ENCODE measurements at places on chromosomes 4 and X. TPM values are rescaled to one million over a fixed set of nuclear protein-coding genes. Genes with fewer than 3 reads are reported as not detected.

DNA sequence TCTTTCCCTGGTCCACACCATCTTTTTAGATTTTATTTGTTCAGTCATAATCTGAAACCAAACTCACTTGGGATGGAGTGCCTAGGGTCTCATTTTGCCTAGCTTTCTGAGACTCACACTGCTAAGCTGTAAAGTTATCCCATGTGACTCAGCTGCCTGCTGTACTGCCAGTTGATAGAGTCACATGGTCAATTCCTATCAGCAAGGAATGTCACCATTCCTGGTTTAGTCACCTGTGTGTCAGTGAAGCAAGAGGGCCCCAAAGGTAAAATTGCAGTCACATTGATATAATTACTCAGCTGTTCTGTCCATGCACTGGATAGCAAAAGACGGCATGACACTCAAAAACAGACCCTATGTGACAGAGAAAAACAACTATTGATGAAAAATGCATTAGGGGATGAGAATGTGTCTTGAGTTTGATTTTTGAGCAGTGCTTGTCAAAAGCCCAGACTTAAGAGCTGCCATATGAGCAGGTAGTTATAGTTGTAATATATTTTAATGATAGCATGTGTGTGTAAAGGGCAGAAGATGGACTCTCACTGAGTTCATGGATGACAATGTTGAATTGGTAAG lies 413.2 kb downstream of the PPARGC1A start:
- H3K36me3 ChIP-seq: no peaks in the 10 kb centered on the region
- no peak for DNase-seq
- no peaks in the 10 kb centered on the region for H3K4me1 ChIP-seq
- no peak overlapping the region for H3K4me3 ChIP-seq

DNA sequence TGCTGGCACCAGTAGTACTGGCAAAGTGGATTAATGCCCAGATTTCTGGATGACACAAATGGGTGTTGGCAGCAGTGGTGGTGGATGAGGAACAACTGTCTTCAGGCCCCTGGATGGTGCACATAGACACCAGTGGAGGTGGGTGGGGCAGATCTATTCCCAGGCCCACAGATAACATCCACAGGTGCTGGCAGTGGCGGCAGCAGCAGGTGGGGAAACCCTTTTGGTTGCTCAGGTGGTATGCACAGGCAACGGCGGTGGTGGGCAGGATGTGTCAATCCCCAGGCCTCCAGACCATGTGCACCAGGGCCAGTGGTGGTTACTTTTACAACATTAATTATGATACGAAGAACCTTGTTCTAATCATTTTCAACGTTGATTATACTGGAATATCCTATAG lies 48.9 kb upstream of the FAT4 start:
- H3K27me3 ChIP-seq: no peaks in the 10 kb centered on the region
- no peak overlapping the region for H3K27ac ChIP-seq
- no peaks in the 10 kb centered on the region for H3K4me1 ChIP-seq
- H3K4me3 ChIP-seq: no peak overlapping the region
- no peaks in the 10 kb centered on the region for H3K36me3 ChIP-seq

CHRDL1 gene
- 2.2 TPM for total RNA-seq

- H3K27ac ChIP-seq: no peak overlapping the region
- no peaks in the 10 kb centered on the region for H3K4me1 ChIP-seq
- no peak for DNase-seq
- H3K36me3 ChIP-seq: no peaks in the 10 kb centered on the region
These were observed 5.7 kb upstream of the SLC25A4 start for GRCh38 chr4:185137233-185137925.

- DNase-seq: no peak
- H3K27me3 ChIP-seq: no peaks in the 10 kb centered on the region
- no peak overlapping the region for H3K27ac ChIP-seq
- H3K4me3 ChIP-seq: no peak overlapping the region
These were observed 842.1 kb upstream of the INTU start for GRCh38 chr4:126790633-126791032.

DNA sequence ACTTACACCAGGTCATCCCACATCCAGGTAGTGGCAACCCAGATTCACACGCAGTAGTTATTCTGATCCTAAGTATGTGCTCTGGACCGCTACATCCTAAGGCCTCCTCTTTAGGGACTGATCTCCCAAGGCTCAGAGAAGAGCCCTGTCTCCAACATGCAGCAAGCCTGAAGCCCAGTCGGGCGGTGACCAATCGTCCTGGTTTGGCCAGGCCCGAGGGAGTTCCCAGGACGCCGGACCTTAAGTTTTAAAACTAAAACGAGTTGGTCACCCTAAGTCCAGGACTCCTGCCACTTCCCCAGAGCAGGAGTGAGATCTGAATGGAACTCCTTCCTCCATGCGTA lies 385 bp downstream of the LYAR start:
- no peak for DNase-seq
- no peaks in the 10 kb centered on the region for H3K27me3 ChIP-seq
- H3K4me1 ChIP-seq: peaks cover 16% of the 10 kb centered on the region

TLR1 gene
- total RNA-seq: 4.7 TPM

GRCh38 chrX:136353526-136354093 lies 52.8 kb downstream of the ADGRG4 start:
- no peak overlapping the region for H3K4me3 ChIP-seq
- DNase-seq: no peak
- H3K4me1 ChIP-seq: no peaks in the 10 kb centered on the region
- no peaks in the 10 kb centered on the region for H3K27me3 ChIP-seq

TXK gene
- total RNA-seq: 0.57 TPM

GRCh38 chr4:25904748-25905082 lies 9.3 kb upstream of the SMIM20 start:
- no peaks in the 10 kb centered on the region for H3K27me3 ChIP-seq
- H3K27ac ChIP-seq: no peak overlapping the region
- H3K4me3 ChIP-seq: no peak overlapping the region
- no peak for DNase-seq

GJB1 gene
- 100 TPM for total RNA-seq

DNA sequence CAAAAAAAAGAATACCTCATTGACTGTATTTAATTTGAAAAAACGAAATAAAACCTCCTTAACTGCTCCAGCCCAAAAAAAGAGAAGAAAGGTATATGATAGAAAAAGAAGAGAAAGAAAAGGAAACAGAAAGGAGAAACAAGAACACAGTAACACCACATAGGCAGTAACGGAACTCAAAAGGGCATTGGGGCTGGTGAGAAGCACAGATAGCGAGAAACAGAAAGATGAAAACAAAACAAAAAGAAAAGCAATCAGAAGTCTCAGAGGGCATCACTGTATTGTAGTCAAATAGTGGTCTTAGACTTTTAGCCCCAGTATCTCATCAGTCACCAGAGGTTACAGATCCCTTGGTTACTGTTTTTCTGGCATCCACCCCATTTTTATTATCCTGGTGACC lies 88.6 kb downstream of the NFKB1 start:
- no peak overlapping the region for H3K27ac ChIP-seq
- peaks cover 5% of the 10 kb centered on the region for H3K36me3 ChIP-seq
- H3K4me3 ChIP-seq: no peak overlapping the region
- H3K4me1 ChIP-seq: no peaks in the 10 kb centered on the region
- H3K27me3 ChIP-seq: no peaks in the 10 kb centered on the region
- DNase-seq: no peak

- no peaks in the 10 kb centered on the region for H3K36me3 ChIP-seq
- H3K4me3 ChIP-seq: no peak overlapping the region
- H3K27ac ChIP-seq: no peak overlapping the region
- DNase-seq: no peak
- H3K27me3 ChIP-seq: no peaks in the 10 kb centered on the region
These were observed 14.0 kb upstream of the DUSP9 start for GRCh38 chrX:153633048-153633447.

- H3K4me1 ChIP-seq: no peaks in the 10 kb centered on the region
- no peaks in the 10 kb centered on the region for H3K27me3 ChIP-seq
These were observed 43.6 kb upstream of the BEX4 start for GRCh38 chrX:103171353-103171752.

FDCSP gene
- not detected for total RNA-seq

- peak overlapping the region; percentile 54 for H3K4me3 ChIP-seq
- H3K4me1 ChIP-seq: no peaks in the 10 kb centered on the region
- no peaks in the 10 kb centered on the region for H3K36me3 ChIP-seq
These were observed 568 bp downstream of the NIPAL1 start for GRCh38 chr4:48017108-48017571.

DNA sequence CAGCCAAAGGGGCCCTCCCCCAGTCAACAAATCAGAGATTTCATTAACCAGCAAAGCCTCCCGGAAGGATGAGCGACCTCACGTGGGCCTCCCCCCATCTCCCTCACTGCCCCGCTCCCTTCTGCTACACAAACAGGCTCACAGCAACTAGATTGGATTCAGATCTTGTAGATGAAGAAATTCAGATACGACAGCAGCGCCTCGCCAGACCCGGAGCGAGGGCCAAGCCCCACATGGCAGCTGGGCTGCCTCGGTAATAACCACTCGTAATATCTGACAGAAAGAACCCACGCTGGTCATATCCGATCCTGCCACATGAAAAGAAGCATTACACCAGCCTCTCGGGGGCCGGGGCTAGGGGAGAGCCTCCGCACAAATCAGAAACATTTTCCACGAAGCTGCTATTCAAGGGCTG lies 581.3 kb downstream of the BCOR start:
- no peak for DNase-seq
- no peaks in the 10 kb centered on the region for H3K4me1 ChIP-seq

- no peak overlapping the region for H3K27ac ChIP-seq
- DNase-seq: no peak
- no peaks in the 10 kb centered on the region for H3K27me3 ChIP-seq
- H3K4me3 ChIP-seq: no peak overlapping the region
- no peaks in the 10 kb centered on the region for H3K36me3 ChIP-seq
These were observed 1295.8 kb upstream of the ADGRL3 start for GRCh38 chr4:59904331-59904730.

- H3K36me3 ChIP-seq: no peaks in the 10 kb centered on the region
- H3K4me1 ChIP-seq: no peaks in the 10 kb centered on the region
- no peak for DNase-seq
These were observed 1.1 kb downstream of the CRMP1 start for GRCh38 chr4:5891563-5892322.

- no peak overlapping the region for H3K4me3 ChIP-seq
- H3K4me1 ChIP-seq: no peaks in the 10 kb centered on the region
- no peak for DNase-seq
These were observed 46.7 kb downstream of the RUFY3 start for GRCh38 chr4:70768301-70768948.

DNA sequence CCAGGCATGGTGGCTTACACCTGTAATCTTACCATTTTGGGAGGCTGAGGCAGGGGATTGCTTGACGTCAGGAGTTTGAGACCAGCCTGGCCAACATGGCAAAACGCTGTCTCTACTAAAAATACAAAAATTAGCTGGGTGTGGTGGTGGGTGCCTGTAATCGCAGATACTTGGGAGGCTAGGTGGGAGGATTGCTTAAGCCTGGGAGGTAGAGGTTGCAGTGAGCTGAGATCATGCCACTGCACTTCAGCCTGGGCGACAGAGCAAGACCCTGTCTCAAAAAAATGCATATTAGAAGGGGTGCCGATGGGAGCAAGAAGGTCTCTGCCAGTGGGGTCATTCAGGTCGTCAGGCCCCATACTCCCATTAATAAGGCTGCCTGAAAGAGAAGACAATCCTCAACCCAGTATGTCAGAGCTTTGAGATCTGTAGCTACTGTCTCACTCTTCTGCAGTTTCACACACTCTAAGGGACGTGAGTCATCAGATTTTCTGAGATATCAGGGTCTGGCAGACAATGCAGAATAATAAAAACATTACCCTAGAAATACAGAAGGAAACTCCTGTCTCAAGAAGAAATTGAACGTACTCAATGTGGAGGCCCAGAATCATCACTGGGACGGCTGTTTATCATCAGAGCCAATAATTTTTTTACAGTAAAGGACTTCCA lies 176.7 kb upstream of the FAT1 start:
- H3K27me3 ChIP-seq: no peaks in the 10 kb centered on the region
- H3K27ac ChIP-seq: no peak overlapping the region
- H3K4me1 ChIP-seq: peaks cover 6% of the 10 kb centered on the region
- H3K36me3 ChIP-seq: no peaks in the 10 kb centered on the region
- H3K4me3 ChIP-seq: no peak overlapping the region

FMR1 gene
- 39.3 TPM for total RNA-seq

GRCh38 chr4:121764702-121765367 lies at the start of gene SMIM43:
Gene SMIM43 (minus strand): TSS chr4:121765164. CDS start chr4:121765105, 59 bp downstream.
- H3K4me1 ChIP-seq: no peaks in the 10 kb centered on the region
- no peak within 1 kb of the TSS for H3K27ac ChIP-seq
- no peak for DNase-seq
- no peak within 1 kb of the TSS for H3K4me3 ChIP-seq
- H3K36me3 ChIP-seq: no peaks in the 10 kb centered on the region

- H3K4me3 ChIP-seq: no peak overlapping the region
- H3K27me3 ChIP-seq: no peaks in the 10 kb centered on the region
- H3K27ac ChIP-seq: no peak overlapping the region
- no peak for DNase-seq
These were observed 82.7 kb downstream of the OTC start for GRCh38 chrX:38435130-38435529.

DNA sequence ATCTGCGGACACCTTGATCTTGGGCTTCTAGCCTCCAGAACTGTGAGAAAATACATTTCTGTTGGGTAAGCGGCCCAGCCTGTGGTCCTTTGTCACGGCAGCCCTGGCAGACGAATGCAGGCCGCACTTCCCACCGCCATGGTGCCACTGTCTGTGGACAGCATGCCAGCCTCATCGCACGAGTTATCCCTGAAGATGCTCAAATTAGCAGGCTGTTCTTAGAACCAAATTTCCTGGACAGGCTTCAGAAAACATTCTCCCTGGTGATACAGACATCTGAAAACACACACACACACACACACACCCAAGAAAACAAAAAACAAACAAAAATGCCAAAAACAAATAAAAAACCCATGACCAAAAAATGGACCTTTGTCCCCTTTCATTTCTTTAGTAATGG lies 343.5 kb upstream of the GATB start:
- no peaks in the 10 kb centered on the region for H3K36me3 ChIP-seq
- no peaks in the 10 kb centered on the region for H3K4me1 ChIP-seq
- H3K27ac ChIP-seq: no peak overlapping the region
- no peak overlapping the region for H3K4me3 ChIP-seq
- DNase-seq: no peak

CT45A5 gene
- not detected for total RNA-seq

RIPPLY1 gene
- total RNA-seq: not detected

DNA sequence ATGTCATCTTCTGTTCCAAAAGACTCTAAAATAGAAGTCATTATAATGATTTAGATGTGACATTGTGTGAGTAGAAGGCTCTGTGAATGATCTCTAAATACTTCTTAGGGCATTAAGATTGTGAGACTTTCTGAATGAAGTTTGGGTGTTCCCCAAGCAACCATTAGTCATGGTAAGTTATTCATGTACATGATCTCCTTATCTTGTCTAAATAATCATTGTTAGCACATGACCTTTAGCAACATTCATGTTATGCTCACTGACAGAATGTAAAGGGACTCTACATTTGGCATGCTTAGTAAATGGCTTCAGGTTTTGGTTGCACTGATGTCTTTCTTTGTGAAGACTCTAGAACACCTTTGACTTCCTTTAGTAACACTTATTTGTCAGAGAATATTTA lies 140.8 kb upstream of the AGA start:
- H3K4me3 ChIP-seq: no peak overlapping the region
- H3K27me3 ChIP-seq: no peaks in the 10 kb centered on the region
- no peak overlapping the region for H3K27ac ChIP-seq
- DNase-seq: no peak
- no peaks in the 10 kb centered on the region for H3K36me3 ChIP-seq

- DNase-seq: no peak
- no peak overlapping the region for H3K27ac ChIP-seq
- no peaks in the 10 kb centered on the region for H3K27me3 ChIP-seq
- H3K4me1 ChIP-seq: no peaks in the 10 kb centered on the region
- H3K36me3 ChIP-seq: no peaks in the 10 kb centered on the region
- no peak overlapping the region for H3K4me3 ChIP-seq
These were observed 27.0 kb downstream of the PRDM5 start for GRCh38 chr4:120895554-120895953.

LETM1 gene
- total RNA-seq: 76.2 TPM
